Astrocyte of the cerebellum (primary cell): ENCODE measurements at places on chromosomes 1 and 21.

DNA sequence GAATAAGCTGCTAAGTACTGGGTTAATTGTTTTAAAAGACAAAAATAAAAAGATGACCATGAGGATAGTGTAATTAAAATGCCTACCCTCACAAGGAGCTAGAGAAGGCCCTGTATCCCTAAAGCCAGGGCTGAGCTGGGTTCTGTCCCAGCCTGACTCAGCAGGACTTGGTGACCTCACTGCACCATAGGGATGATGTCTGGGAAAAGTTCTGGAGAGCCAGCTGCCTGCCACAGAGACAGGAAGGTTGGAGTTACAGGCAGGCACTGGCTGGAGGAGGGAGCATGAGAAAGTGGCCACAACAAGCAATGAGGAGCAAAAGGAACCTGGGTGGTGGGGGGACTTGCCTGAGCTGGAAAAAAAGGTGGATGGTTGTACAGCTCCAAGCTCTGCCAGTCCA, 5.7 kb upstream of the TNR start:
- DNase-seq, result no peak

DNA sequence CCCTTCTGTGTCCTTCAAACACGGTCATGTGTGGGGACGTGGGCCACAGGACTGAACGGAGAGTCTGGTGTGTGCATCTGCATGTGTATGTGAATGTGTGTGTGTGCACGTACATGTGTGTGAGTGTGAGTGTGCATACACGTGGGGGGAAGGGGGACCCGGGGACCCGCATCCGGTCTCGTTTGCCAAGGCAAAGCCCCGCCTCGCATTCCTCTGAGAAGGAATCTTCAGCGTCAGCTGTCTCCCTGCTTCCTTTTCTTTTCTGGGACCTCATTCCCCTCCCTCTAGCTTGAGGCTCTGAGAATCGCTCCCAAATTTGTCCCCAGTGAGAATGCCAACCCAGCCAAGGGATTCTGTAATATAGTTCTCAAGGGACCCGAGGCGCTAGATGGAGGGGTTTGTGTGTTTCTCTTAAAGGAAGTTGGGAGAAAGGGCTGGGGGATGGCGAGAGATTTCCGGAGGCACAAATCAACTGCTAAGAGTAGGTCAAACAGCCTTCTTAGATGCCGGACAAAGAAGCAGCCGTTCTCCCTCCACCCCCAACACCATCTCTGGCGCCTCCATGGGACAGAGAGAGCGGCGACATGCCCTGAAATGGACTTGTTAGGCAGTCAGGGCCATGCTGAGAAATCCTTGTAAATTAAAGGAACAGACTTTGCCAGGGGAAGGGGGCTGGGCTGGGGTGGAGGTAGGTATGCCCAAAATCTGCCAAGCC, 6.6 kb downstream of the IFFO2 start:
- no peak for DNase-seq

DNA sequence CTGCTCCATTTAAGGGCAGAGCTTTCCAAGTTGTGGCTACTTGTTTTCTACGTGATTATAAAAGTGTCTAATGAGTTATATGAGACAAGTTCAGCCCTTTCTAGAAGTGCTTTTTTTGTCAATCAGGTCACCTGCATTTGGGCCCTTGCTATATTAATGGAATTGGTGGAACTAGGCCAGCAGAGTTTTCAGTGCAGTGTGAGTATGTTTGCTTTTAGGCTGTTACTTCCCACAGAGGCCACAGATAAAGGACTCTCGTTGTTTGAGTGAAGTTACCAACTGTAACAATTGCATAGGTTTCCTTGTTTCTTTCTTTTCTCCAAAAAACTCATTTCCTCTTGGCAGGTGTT, 10.9 kb downstream of the SMAP2 start:
- no peak for DNase-seq

GRCh38 chr1:24725209-24725651, 20.0 kb upstream of the CLIC4 start:
- no peak for DNase-seq

DNA sequence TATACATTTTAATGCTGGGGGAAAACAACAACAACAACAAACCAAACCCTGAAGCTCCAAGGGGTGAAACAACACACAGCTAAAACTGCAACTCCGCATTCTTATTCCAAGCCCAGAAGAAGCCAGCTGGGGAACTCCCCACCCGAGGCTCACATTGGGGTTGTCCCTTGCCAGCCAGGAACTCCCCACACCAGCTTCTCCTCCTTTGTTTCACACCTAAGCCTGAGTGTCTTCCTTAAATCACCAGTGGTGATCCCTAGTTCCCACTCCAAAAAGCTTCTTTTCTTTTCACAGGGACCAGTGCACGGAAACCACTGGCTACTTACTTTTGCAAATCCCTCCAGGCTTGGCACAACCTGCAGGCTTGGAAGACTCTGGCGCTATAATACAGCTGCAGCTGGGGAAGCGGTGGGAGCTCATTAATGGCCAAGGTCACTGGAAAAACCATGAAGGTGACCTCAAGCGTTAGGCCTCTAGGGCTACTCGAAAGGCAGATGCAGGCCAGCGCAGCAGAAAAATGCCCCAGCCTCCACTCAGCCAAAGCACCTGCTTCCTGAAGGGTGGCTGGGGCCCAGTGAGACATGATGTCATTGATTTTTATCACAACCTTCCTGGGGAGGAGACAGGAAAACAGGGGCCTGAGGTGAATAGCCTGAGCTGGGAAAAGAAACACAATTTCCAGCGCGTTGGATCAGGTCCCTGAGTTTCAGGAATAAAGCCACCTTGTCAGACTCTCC, 40.1 kb downstream of the TLR5 start:
- DNase-seq, result no peak

DNA sequence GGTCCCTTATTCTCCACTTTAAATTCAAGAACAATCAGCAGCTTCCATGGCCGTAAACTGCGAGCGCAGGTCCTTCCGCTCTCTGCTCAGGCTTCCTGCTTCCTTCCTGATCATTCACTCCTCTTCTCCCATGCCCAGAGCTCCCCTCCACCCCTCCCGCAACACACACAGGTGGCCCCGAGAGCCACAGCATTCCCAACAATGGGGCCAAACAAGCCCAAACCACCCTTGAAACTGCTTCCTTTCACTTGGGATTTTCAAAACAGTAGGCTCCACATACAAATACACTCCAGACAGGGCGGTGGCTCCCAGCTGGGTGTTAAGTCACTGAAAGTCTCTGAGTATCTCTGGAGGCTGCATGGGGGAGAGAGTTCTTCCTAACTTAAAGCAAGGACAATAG, 11.4 kb downstream of the FAM89A start:
- no peak for DNase-seq

DNA sequence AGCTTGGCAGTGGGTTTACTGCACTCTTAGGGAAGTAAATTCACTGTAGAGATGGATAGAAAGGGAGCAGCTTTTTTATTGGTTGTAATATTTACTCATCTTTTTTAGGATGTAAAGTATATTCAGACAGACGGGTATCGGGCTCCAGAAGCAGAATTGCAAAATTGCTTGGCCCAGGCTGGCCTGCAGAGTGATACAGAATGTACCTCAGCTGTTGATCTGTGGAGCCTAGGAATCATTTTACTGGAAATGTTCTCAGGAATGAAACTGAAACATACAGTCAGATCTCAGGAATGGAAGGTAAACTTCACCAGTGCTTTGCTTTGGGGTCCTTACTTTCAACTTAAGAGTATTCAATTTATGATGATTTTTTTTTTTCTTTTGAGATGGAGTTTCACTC, 3.2 kb downstream of the UHMK1 start:
- DNase-seq, result no peak

DNA sequence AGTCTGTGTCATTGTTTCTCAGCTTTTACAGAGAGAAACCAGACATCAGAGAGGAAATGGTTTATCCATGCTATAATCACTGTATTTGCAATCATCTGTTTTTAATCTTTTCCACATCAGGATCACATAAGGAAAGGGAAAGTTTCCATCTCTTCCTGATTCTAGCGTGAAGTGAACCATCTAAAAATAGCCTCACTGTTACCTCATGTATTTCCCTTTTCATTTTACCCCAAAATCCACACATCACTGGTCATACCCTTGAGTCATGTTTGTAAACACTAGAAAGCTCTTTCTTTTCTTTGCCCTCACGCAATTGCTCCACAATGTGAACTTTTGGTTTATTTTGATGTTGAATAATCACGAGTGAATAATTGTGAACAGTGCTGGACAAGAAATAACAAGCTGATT, 146.0 kb downstream of the PLA2G4A start:
- DNase-seq, result peak; percentile 94

GRCh38 chr1:52601519-52601918, 652 bp upstream of the GPX7 start:
- no peak for DNase-seq
